ENCODE measurements at places on chromosomes 2 and 18.
A peak's percentile ranks its signal among the peaks of the same experiment; 100 is the strongest.

DNA sequence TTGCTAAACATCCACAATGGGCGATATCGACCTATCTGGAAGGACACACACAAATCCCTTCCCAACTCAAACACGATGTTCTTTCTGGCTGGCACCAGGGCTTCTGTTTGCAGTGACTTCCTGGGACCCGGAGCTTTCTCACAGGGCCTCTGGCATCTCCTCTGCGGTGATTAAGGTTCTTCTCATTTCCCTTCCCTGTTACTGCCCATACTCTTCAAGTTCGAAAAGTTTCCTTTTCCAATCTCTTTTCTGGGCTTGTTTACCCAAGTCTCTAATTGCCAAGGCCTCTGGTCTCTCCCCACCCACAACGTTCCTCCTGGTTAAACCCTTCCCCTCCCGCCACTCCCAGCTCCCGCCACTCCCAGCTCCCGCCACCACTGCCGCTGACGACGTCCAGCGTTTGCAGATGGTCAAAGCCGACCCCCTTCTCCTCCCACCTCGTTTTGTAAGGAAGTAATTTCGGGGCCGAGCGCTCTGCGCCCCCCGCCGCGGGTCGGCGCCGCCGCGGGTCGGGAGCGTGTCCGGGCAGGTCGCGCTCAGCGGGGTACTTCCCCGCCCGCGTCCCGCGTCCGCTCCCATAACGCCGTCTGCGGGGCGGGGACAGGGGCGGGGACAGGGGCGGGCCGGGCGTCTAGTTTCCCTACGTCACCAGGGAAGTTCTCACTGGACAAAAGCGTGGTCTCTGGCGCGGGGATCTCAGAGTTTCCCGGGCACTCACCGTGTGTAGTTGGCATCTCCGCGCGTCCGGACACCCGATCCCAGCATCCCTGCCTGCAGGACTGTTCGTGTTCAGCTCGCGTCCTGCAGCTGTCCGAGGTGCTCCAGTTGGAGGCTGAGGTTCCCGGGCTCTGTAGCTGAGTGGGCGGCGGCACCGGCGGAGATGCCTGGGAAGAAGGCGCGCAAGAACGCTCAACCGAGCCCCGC is at the start of gene PMAIP1:
Gene PMAIP1 (plus strand): TSS at position 699 of the 924 bp plus-strand sequence. CDS start 182 bp downstream, at position 881.
- peak; percentile 80 for DNase-seq

- no peak for DNase-seq
Observed at GRCh38 chr2:106866641-106867040, 19.3 kb downstream of the ST6GAL2 start.

GRCh38 chr2:83808878-83809277 is 650.2 kb downstream of the SUCLG1 start:
- no peak for DNase-seq

GRCh38 chr2:197641666-197642065 is 33.7 kb downstream of the RFTN2 start:
- DNase-seq = no peak

Measured in GM18507 (cell line).